Pancreas (tissue), 10 donors: ENCODE measurements at places on chromosomes 3 and 15. TPM values are rescaled to one million over a fixed set of nuclear protein-coding genes. Genes with fewer than 3 reads are reported as not detected.

CAMP gene
- not detected for total RNA-seq

SUSD5 gene
- 0.08 TPM for total RNA-seq

- H3K4me3 ChIP-seq: no peak overlapping the region
- no peaks in the 10 kb centered on the region for H3K36me3 ChIP-seq
- no peaks in the 10 kb centered on the region for H3K27me3 ChIP-seq
- H3K27ac ChIP-seq: no peak overlapping the region
- no peak for DNase-seq
- H3K4me1 ChIP-seq: no peaks in the 10 kb centered on the region
Observed at GRCh38 chr3:81299481-81299880, 462.0 kb downstream of the GBE1 start.

- no peak for DNase-seq
Observed at GRCh38 chr3:186307594-186308221, 54.3 kb downstream of the DGKG start.

- H3K27ac ChIP-seq: no peak overlapping the region
- no peaks in the 10 kb centered on the region for H3K36me3 ChIP-seq
- no peak overlapping the region for H3K4me3 ChIP-seq
- H3K4me1 ChIP-seq: no peaks in the 10 kb centered on the region
- no peak for DNase-seq
Observed at GRCh38 chr3:32994045-32994444, 42.6 kb downstream of the CCR4 start.

GRCh38 chr3:197600796-197601565 is 45.2 kb upstream of the BDH1 start:
- DNase-seq: no peak
- H3K4me3 ChIP-seq: no peak overlapping the region
- H3K4me1 ChIP-seq: no peaks in the 10 kb centered on the region
- H3K27ac ChIP-seq: no peak overlapping the region
- H3K27me3 ChIP-seq: no peaks in the 10 kb centered on the region

DNA sequence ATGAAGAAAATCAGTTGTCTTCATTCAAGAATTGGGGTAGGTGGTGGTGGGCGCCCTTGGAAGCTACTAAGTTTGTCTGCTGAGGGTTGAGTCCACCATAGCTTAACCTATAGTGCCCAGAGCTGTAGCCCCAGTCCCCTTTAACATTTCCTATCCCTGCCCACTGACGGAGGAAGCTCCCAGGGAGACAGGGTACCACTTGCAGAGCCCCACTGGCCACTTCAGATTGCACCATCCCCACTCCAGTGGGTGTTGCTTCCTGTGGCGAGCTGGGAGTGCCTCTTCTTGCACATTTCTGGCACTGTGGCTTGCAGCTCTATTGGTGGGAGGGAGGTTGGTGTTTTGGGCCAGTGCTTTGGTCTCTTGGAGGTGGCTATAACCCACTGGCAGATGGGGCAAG is 2.7 kb downstream of the PXYLP1 start:
- H3K4me1 ChIP-seq: peaks cover 3% of the 10 kb centered on the region
- H3K4me3 ChIP-seq: no peak overlapping the region
- no peak overlapping the region for H3K27ac ChIP-seq
- no peaks in the 10 kb centered on the region for H3K36me3 ChIP-seq
- no peaks in the 10 kb centered on the region for H3K27me3 ChIP-seq
